ENCODE measurements at places on chromosomes 3 and 15. TPM values are rescaled to one million over a fixed set of nuclear protein-coding genes. Genes with fewer than 3 reads are reported as not detected.

The CCR3 gene
- 0.15 TPM for polyA plus RNA-seq

The IRAK2 gene
- polyA plus RNA-seq = 8.4 TPM

The ST6GAL1 gene
- polyA plus RNA-seq = 257 TPM

The CPNE9 gene
- not detected for polyA plus RNA-seq

The HDC gene
- polyA plus RNA-seq = not detected

The TNIK gene
- 3.0 TPM for polyA plus RNA-seq

The CPNE4 gene
- polyA plus RNA-seq = not detected

The GMPS gene
- 47.1 TPM for polyA plus RNA-seq

The TGM5 gene
- polyA plus RNA-seq = not detected

The ZSCAN2 gene
- polyA plus RNA-seq = 13.1 TPM

The CNOT10 gene
- 23.1 TPM for polyA plus RNA-seq

The CCDC54 gene
- not detected for polyA plus RNA-seq
